ENCODE measurements at places on chromosomes 13 and 19. TPM values are rescaled to one million over a fixed set of nuclear protein-coding genes. Genes with fewer than 3 reads are reported as not detected.
A peak's percentile ranks its signal among the peaks of the same experiment; 100 is the strongest.

Gene FBL
- 348 TPM for polyA plus RNA-seq

Gene BSG
- polyA plus RNA-seq, result 95.3 TPM

Gene ANGPTL8
- not detected for polyA plus RNA-seq

Gene ZNF730
- polyA plus RNA-seq, result 0.11 TPM

Gene SPC24
- polyA plus RNA-seq, result 4.4 TPM

Gene ZNF420
- polyA plus RNA-seq, result 5.5 TPM

Gene NPHS1
- 0.13 TPM for polyA plus RNA-seq

Gene TNFSF11
- polyA plus RNA-seq, result 0.87 TPM

Gene ZNF443
- 1.9 TPM for polyA plus RNA-seq

Gene PET100
- 130 TPM for polyA plus RNA-seq

Gene PSG3
- not detected for polyA plus RNA-seq

Gene CCDC8
- polyA plus RNA-seq, result 0.46 TPM

Gene ZNF132
- polyA plus RNA-seq, result 1.0 TPM

Gene ZNF728
- polyA plus RNA-seq, result 0.19 TPM

Gene RYR1
- 3.2 TPM for polyA plus RNA-seq

Gene IGSF23
- polyA plus RNA-seq, result not detected

DNA sequence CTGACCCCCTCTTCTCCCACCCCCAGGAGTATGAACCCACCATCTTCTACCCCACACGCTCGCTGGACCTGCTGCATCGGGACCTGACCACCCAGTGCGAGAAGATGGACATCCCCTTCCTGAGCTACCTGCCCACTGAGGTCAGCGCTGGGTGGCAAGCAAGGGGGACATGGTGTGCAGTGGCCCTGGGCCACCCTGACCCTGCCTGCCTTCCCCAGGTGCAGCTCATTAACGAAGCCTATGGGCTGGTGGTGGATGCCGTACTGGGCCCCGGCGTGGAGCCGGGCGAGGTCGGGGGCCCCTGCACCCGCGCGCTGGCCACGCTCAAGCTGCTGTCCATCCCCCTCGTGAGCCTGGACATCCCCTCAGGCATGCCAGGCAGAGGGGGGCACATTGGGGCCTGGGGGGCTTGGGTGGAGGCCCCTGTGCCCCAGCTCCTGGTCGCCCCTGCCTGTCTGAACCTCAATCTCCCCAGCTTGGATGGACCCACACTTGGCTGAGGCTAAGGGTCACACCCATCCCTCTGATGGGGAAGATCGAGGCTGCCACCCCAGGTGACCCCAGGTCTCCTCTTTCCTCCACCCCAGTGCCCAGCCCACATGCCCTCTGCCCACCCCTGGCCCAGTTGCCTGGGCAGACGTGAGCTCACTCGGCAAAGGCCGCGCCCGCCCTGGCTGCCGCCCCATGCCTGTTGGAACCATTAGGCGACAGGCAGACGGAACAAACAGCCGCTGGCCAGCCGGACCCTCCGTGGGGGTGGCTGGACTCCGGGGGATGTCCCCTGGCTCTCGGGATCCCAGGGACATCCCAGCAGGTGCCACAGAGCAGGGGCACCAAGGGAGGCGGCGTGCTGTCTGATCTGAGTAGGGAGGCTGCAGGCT is 2.5 kb upstream of the CILP2 start:
- DNase-seq, result peak; percentile 74

DNA sequence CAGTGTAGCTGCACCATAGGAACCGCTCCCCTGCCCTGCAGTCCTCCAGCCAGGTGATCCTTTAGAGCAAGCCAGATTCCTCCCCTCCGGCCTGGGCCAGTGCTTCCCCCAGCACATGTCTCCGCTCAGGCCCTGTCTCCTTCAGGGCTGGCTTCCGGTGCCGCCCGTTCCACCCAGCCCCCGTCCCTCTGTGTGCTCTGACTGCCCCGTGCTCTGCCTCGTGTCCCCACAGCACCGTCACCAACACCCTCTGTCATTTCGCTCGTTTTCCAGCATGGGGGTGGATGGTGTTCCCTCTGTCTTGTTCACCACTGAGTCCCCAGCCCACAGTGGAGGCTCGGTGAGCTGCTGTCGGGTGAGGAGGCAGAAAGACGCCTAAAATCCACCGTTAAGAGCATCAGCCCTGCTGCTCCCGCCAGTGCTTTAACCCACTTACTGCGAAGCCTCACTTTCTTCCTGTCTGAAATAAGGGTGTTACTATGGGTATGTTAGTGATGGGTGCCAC is 54.5 kb downstream of the TSSK6 start:
- peak; percentile 93 for DNase-seq

DNA sequence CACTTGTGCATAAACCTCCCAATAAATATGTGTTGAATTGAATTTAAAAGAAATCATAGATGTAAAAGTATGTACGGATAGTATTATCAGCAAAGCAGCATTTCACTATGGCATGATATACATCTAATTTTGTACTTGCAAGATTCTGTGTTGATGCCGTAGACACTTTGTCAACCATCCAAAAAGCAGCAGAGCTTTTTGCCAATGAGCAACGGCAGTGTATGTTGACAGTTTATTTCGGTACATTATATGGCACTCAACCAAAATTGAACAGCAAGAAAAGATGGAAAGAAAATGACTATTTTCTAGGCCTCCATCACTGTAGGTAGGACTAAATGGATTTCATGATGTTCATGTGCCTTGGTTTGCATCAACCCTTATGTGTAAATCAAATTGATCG is 543.7 kb downstream of the DACH1 start:
- DNase-seq, result no peak

GRCh38 chr13:101785858-101786257 is 333.4 kb downstream of the ITGBL1 start:
- no peak for DNase-seq

- peak; percentile 69 for DNase-seq
Observed at GRCh38 chr13:113654591-113655345, 3.2 kb downstream of the ATP4B start.

DNA sequence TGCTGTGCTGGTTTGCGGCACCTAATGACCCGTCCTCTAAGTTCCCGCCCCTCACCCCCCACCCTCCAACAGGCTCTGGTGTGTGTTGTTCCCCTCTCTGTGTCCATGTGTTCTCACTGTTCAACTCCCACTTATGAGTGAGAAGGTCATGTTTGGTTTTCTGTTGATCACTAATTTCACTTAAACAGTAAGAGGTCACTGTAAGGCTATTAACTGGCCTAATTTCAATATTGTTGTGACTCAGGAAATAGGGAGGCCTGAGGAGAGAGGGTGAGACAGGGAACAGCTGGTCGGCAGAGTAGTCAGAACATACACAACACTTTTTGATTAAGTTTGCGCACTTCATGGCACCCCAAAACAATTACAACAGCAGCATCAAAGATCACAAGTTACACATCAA is 15.6 kb downstream of the TUBGCP3 start:
- DNase-seq, result no peak

DNA sequence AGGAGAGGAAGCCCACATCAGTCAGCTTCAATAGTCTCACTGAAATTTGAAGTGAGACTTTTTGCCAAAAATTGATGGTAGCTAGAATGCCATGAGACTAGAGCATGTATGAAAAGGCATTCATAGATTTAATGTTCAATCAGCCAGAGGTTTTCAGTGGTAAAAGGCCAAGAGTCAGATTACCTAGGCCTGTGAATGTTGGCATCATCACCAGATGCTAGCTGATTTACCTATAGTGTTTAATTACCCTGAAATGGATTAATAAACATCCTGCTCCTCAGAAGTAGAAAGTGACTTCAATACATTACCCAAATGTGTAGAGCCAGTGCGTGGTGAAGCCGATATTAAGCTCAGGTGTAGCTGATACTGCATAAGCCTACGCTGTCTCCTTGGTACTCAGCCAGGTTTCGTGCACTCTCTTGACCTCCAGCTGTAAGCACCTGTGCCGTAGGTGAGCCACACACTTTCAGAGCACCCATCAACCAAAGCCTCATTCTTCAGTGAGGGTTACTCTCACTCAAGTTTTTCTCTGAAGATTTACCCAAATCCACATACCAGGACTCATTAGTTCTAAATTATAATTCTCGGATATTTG is 1140.3 kb upstream of the SLC10A2 start:
- DNase-seq, result no peak

GRCh38 chr19:50599427-50599826 is 31.2 kb upstream of the LRRC4B start:
- peak; percentile 17 for DNase-seq

- no peak for DNase-seq
Observed at GRCh38 chr19:54674021-54674617, 11.3 kb downstream of the LILRB4 start.

GRCh38 chr13:90365130-90365529 is 982.4 kb upstream of the MIR17HG start:
- no peak for DNase-seq

GRCh38 chr13:31090961-31091624 is 70.6 kb downstream of the HSPH1 start:
- DNase-seq, result no peak

- no peak for DNase-seq
Observed at GRCh38 chr13:74726206-74726605, 592.0 kb upstream of the KLF12 start.

DNA sequence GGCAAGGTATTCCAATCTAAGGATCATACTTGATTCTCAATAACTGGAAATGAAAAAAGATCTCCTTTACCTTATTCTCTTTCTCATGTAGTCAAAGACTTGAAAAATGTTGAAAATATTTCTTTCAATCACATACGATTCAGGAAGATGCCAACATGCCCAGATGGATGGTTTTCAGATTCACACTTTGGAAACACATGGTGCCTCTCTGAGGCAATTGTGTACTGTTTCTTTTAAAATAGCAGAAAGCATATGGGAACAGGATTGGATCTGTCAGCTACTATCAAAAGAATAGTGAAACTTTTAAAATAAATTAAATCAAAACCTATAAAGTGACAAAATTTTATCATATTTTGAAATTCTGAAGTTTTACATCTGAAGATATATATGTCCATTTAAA is 222.4 kb downstream of the SPRY2 start:
- no peak for DNase-seq

DNA sequence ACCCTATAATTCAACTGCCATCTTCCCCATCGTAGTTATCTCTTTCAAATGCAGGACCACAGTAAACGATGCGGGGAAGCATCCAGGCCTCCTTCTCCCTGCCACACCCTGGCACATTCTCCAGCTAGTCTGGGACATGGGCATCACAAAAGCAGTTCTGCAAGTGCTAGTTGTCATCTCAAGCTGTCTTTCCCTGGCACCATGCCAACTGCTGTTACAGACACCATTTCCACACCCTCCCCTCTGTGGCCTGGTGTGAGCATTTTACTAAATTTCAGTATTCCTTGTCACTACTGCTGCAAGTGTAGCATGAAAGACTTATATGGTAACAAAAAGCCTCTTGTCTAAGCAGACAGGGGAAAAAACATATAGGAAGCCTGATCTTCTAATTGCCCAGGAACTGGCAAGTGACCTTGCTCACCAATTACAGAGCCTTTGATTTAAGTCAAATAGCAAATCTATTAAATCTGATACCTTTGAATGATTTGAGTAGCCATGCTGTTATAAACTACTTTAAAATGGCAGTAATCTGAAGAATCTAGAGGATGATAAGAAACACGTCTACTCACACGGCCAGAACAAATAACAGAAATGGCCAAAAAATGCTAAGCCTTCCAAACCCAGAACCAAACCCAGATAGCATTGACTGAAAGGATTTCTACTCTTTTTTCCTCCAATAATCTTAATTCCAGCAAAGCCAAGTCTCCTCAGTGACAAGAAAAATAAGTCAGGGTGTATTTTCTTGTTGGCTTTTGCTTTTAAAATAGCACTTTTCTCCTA is 179.0 kb downstream of the NUFIP1 start:
- DNase-seq, result no peak

DNA sequence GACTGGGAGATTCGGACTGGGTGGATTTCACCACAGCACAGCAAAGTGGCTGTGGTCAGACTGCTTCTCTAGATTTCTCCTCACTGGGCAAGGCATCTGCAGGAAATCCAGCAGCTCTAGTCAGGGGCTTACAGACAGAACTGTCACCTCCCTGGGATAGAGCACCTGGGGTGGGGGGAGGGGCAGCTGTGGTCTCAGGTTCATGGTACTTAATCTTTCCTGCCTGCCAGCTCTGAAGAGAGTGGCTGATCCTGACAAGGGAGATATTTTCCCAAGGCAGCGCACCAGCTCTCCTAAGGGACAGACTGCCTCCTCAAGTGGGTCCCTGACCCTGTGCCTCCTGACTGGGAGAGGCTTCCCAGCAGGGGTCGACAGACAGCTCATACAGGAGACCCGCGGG is 212.8 kb upstream of the KLF12 start:
- no peak for DNase-seq

- no peak for DNase-seq
Observed at GRCh38 chr13:44365008-44365407, 8.6 kb upstream of the SERP2 start.

GRCh38 chr19:5130371-5131030 is 161.6 kb downstream of the KDM4B start:
- DNase-seq, result peak; percentile 90

GRCh38 chr19:15775249-15775648 is 12.2 kb upstream of the OR10H5 start:
- DNase-seq, result no peak
